ENCODE measurements at places on chromosomes 1 and 21. TPM values are rescaled to one million over a fixed set of nuclear protein-coding genes. Genes with fewer than 3 reads are reported as not detected.

DNA sequence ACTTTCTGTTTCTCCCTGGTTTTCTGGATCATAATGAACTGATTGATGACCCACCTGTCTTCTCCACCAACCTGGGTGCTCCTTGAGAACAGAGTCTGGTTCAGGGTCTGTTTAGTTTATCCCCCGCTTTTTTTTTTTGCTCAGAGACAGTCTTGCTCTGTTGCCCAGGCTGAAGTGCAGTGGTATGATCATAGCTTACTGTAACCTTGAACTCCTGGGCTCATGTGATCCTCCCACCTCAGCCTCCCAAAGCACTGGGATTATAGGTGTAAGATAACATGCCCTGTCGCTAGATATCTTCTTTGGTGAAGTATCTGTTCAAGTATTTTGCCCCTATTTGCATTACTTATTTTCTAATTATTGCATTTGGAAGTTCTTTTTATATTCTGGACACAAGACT lies 30.2 kb upstream of the CITED4 start:
- DNase-seq = no peak

Gene OR2T11
- polyA plus RNA-seq = not detected

Gene SRSF10
- 169 TPM for polyA plus RNA-seq

Gene GFI1
- 5.0 TPM for polyA plus RNA-seq

GRCh38 chr1:236575523-236575922 lies 28.8 kb downstream of the HEATR1 start:
- DNase-seq = no peak

DNA sequence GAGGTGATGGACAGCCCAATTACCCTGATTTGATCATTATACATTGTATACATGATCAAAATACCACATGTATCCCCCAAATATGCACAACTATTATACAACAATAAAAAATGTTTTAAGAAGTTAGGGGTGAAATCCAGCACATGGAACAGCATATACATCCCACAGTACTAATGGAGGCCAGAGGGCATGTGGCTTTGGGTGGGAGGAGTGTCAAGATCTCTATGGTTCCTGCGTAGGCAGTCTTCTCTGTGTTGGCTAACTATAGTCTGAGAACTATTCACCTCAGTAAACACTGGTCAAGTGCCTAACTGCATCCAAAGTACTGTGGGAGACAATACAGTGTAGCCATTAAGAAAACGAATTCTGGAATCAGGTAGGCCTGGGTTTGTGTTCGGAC lies 74.1 kb downstream of the GADD45A start:
- DNase-seq = no peak

DNA sequence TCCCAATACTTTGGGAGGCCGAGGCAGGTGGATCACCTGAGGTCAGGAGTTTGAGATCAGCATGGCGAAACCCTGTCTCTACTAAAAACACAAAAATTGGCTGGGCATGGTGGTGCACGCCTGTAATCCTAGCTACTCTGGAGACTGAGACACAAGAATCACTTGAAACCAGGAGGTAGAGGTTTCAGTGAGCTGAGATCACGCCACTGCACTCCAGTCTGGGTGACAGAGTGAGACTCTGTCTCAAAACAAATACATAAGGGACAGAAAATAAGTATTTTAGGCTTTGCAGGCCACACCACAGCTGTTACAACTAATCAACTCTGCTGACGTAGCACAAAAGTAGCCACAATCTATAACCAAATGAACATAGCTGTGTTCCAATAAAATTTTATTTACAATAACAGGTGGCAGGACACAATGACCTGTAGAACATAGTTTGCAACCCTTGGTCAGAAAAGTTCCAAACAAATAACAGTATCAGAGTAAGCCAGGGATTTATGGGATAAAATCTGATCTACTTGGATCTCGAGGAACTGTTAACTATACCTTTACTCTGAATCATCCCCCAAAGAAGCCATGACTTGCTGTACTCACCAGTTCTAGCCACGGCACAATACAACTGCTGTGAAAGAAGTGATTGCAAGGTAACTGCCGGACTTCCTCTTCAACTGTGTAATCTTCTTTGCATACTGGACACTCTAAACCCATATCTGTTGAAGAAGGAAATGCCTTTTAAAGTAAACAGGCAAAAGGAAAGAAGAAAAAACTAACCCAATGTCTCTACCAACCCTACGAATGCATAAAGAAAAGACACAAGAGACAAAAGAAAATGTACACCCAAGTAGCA lies 28.3 kb downstream of the CD160 start:
- DNase-seq = no peak

Gene NCAM2
- 7.7 TPM for polyA plus RNA-seq

- no peak for DNase-seq
Observed at GRCh38 chr1:33363470-33363861, 42.6 kb upstream of the A3GALT2 start.

Gene IGSF21
- 0.54 TPM for polyA plus RNA-seq

- DNase-seq = no peak
Observed at GRCh38 chr1:226891846-226892523, 21.6 kb downstream of the PSEN2 start.

Data from large intestine (tissue), 12 donors.